ENCODE measurements at places on chromosomes 5 and 9.

DNA sequence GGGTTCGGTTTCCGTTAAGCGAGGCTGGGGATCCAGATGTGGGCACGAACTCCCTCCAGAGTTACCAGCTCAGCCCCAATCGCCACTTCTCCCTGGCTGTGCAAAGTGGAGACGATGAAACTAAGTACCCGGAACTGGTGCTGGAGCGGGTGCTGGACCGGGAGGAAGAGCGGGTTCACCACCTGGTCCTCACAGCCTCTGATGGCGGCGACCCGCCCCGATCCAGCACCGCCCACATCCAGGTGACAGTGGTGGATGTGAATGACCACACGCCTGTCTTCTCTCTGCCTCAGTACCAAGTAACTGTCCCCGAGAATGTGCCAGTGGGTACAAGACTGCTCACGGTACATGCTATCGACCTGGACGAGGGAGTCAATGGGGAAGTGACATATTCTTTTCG lies 803 bp downstream of the PCDHGA7 start:
- no peak for DNase-seq

GRCh38 chr9:26326563-26326962 lies 566.0 kb downstream of the CAAP1 start:
- DNase-seq, result no peak

DNA sequence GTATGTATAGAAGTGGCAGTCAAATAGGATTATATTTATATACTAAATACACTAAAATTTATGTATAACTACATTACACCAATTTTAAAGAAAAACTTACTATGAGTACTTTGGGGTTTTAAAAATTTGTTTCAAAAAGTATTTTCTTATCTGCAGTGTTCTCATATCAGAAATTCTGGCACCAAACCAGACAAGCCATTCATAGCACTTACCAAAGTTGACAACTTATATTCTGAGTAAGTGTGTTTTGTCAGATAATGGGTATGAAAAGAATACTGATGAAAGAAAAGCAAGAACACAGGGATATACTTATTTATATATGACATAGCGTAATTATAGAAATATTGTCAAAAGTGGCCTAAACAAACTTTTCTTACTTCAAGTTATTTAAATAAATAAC lies 67.5 kb downstream of the SPEF2 start:
- no peak for DNase-seq

DNA sequence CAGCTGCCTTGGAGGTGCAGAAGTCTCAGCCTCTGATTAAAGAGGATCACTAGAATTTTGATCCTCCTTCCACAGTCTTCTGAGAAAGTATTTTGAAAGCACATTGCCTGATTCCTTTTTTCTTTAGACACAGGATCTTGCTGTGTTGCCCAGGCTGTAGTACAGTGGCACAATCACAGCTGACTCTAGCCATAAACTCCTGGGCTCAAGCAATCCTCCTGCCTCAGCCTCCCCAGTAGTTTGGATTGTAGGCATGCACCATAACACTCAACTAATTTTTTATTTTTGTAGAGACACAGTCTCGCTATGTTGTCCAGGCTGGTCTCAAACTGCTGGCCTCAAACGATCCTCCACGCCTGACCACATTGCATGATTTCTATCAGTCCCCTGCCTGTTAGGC lies 74.5 kb downstream of the FAM78A start:
- no peak for DNase-seq

Data from activated CD4-positive, alpha-beta memory T cell treated with anti-CD3 and anti-CD28 coated beads for 36 hours (primary cell).